ENCODE measurements at places on chromosomes 7 and 10.

GRCh38 chr10:111598433-111599059, 521.7 kb downstream of the ADRA2A start:
- DNase-seq, result no peak

DNA sequence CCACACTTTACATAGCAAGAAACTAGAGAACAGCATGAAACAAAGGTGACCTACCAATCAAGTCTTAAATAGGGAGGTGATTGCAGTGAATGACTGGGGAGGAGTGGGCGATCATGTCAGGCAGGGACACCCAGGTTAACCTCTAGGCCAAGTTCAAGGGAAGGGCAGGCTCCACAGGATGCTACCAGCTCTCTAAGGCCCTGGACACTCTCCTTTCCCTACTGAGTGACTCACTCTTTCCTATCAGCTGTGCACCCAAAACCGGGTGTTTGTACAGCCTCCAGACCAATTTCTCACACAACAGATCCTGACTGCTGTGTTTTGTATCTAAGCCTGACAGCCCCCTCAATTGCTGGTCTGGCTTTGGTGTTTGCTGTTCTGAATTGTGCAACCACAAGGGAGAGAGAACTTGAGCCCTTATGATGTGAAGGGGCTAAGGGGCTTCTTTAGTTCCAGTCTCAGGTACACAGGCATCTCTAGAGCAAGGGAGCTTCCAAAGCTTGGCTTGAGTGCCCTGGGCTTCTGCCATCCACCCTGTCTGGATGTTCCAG, 107.8 kb downstream of the TBXAS1 start:
- no peak for DNase-seq

DNA sequence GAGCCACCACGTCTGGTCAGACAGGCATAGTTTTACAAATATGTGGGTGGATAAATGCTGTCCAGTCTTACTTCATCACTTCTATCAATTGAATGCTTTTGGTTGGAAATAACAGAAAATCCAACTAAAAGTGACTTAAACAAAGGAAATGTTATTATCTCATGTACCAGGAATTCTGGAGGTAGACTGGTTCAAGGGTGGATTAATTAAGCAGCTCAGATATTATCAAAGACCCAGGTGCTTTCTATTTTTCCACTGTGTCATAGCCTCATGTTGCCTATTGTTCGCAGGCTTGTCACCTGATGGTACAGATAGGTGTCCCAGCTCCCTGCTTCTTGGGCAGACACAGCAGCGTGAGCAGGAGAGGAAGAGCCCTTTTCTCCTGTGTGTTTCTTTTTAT, 156.1 kb upstream of the CTBP2 start:
- DNase-seq, result no peak

- DNase-seq, result peak; percentile 41
Measured at GRCh38 chr7:105987046-105987445, 24.0 kb downstream of the CDHR3 start.

DNA sequence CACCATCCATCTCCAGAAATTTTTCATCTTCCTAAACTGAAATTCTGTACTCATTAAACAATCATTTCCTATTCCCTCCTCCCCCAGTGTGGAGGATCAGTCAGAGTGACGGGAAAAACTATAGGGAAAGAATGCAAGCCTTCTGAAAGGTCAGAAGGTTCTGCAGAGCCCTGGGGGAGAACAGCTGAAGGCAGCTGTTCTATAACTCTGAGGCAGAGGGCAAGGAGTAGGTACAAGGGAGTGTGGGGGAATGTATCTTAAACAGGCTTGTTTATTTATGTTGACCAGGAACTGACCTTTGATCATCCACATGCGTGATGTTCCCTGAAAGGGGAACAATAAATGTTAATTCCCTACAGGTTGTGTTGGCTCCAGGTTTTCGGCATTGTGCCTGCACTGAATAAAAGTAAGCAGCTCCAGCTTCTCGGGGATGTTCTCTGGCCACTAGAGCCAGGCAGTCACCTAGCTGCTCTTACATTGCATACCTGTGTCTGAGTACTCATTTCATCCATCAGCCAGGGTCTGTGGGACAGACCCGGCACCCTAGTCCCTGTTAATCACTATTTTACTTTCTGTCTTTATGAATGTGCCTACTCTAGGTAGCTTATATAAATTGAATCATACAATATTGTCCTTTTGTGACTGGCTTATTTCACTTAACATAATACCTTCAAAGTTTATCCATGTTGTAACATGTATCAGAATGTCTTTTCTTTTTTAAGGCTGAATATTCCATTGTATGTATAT, 5.8 kb downstream of the IFIT1 start:
- no peak for DNase-seq

DNA sequence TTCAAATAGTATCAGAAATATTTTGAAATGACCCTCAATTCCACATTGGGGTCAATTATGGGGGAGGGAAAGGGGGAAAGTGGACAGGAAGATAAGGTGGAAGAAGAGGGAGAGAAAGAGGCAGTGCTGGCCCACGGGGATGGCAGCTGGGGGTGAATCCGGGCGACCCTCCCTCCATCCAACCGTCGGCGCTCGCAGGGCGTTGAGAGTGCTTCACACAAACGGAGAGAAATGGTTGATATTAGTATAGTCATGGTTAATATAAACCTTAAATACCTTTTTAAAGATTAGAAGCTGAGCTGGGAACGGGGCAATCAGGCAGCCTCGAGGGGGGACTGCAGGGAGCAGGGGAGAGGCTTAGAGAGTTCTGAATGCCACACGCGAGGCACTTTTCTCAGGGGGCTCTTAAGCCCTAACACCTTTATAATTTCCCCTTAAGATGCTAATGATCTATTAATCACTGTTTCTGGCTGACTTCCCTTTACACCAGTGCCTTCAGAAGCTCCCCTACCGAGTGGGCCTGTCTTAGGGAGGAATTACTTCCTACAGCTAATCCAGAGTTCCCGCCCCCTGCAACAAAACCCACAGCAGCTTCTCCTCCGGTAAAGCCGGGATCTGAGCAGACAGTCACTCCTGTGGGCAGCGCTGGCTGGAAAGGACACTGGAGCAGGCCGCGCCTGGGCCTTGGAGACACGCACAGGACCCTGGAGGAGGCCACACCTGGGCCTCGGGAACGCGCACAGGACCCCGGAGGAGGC, 39.5 kb downstream of the PRKAG2 start:
- no peak for DNase-seq

DNA sequence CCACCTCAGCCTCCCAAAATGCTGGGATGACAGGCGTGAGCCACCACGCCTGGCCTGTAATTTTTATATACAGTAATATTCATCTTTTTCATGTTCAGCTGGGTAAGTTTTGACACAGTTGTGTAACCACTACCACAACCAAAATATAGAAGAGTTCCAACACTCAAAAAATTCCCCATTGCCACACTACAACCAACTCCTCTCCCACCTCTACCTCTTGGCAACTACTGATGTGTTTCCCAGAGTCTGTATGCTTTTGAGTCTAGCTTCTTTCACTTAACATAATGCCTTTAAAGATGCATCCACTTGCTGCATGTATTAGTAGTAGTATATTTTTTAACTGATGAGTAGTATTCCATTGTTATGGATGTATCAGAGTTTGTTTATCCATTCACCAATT, 90.7 kb downstream of the SRPK2 start:
- no peak for DNase-seq

DNA sequence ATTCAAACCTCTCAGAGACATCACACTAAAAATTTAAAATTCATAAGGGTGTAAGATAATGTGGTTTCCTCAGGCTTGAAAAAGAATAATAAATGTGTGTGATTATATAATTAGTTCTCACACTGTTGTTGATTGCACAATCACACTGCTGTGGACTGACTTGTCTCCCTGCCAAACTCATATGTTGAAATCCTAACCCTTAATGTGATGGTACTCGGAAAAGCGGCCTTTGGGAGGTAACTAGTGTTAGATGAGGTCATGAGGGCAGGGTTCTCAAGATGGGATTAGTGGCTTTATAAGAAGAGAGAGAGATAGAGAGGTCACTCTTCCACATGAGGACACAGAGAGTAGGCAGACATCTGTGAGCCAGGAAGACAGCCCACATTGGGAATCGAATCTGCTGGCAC, 128.5 kb upstream of the COL1A2 start:
- no peak for DNase-seq

DNA sequence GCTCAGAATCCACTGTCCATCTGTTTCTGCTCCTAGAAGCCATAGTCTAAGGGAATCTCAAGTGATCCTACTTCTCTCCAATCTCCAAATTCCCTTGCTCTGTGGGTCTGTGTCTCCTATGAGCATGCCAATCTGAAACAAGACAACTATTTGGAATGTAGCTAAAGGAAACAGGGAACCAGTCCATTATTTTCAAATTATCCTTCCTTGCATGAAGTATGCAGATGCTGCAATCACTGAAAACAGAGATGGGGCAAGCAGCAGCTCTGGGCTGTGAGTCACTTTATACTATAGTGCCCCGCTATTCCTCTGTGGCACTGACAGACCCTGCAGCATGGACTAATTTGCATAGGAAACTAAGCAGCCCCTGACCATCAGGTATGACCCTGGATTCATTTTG, 76.9 kb upstream of the PRSS58 start:
- DNase-seq, result no peak

DNA sequence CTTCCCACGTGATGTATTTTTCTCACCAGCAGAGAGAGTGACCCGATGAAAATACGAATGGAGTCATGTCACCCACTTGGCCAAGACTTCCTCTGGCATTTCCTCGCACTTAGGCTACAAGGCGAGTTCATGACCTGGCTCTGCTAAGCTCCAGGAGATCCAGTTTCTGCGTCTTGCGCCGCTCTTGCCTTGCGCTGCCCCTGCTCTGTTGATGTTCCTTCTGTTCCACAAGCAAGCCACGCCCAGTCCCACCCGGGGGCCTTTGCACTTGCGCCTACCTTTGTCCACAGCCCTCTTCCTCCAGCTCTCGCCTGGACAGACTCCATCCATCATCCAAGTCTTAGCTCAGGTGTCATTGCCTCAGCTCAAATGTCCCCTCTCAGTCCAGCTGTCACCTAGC, 116.3 kb upstream of the SHH start:
- DNase-seq, result no peak

DNA sequence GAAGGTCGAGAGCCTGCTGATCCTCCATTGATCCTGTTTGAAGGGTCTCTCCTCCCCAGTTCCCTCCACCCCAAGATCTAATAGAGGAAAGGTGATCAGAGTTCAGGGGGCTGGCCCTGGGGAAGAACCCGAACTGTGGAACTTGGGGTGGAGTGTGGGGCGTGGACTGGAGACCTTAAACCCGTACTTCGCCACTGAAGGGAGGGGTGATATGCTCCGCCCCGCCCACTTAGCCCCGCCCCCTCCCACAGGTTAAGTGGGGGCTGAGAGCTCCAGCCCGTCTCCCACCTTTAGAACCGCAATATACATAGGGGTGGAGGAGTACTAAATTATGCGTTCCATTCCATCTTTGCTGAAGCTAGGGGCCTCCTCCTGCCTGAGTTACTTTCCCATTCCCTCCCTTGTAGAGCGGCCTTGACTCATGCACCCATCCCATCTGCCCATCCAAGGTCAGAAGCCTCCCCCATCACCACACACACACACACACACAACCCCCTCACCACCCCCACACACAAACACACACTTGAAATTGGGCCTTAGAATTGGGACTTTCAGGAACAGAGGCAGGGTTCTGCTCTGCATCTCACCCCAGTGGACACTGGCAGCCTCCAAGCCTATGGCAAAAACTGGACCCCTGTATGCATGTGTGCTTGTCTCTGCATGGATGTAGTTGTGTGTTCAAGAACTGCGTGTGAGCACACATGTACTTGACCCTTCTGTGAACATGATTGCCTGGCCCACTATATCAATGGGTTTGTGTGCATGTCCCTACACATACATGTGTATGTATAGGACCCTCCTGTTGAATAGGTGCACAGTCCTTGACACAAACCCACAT, 991 bp downstream of the SEMA4G start:
- DNase-seq, result peak; percentile 5

DNA sequence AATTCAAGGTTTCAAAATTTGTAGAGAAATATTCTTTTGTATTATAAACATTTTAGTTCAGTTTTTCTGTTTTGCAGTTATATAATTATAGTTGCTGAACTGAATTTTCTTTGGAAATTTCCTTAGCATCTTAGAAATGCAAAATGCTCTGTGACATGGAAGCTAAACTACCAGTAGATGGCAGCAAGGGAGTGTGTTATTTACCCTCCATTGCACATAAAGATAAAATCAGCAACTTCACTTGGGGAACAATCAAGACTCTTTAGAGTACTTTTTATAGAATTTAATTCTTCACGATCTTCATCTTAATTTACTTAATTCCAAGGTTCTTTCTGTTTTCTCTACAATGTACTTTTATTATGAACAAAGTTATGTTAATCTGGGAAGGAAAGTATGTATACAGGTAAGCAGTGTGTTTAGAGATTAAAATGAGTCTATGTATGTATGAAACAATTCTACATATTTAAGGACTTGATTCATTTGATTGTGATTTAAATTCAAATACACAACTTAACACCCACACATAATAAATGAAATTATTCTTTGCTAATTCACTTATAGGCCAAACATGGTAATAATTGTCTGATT, 404.2 kb downstream of the THSD7A start:
- peak; percentile 57 for DNase-seq

GRCh38 chr7:35680403-35681013, 14.4 kb downstream of the HERPUD2 start:
- no peak for DNase-seq

DNA sequence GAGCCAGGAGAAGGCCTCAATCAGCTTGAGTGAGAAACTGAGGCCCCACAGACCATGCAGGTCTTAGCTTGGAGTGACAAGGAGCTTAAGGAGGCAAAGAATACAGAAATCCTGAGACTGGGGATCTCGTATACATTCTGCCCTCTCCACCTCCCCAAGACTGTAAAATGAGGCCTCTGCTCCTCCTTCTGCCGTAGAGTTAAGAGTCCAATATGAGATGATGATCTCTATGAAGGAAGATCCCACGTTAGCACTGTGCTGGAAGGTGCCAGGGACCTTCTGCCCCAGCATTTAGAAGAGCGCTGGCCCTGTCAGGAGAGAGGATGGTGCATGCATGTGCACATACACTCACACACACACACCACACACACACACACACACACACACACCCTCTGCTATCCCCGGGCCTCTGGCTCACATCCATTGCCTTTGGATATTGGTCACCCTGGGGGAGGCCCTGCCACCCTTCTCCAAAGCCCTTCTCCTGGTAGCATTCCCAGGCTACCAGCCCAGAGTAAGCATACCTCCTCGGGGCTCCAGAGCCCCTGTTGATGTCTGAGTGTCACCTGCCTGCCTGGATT, 15.0 kb downstream of the ZCCHC24 start:
- DNase-seq, result no peak

DNA sequence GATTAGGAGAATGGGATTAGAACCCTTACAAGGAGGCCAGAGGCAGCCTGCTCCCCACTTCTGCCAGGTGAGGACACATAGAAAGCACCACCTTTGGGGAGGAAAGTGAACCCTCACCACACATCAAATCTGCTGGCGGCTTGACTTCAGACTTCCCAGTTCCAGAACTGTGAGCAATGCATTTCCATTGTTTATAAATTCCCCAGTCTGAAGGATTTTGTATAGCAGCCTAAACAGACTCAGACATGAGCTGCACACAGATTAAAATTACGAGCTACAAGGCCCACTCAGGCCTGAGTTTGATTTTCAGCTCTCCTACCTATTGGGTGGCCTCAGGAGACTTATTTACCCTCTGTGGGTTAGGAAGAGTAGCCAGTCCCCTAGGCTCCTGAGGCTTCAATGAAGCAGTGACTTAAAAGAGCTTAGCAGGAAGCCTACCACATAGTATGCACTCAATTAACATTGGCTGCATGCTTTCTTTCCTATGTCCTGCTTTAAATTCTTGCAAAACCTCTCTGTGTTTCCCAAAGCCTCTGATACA, 350.7 kb upstream of the ZMIZ1 start:
- DNase-seq, result no peak
